ENCODE measurements at places on chromosomes 5 and 9. TPM values are rescaled to one million over a fixed set of nuclear protein-coding genes. Genes with fewer than 3 reads are reported as not detected.

C5orf34 gene
- total RNA-seq: 6.8 TPM

KCNIP1 gene
- not detected for total RNA-seq

SLC6A18 gene
- not detected for total RNA-seq

SLC46A2 gene
- total RNA-seq: not detected

SLC36A3 gene
- not detected for total RNA-seq

ARRDC1 gene
- 63.7 TPM for total RNA-seq

CD72 gene
- total RNA-seq: 8.1 TPM

- no peak for DNase-seq
- no peak overlapping the region for H3K4me3 ChIP-seq
- peaks cover 37% of the 10 kb centered on the region for H3K36me3 ChIP-seq
- H3K27me3 ChIP-seq: no peaks in the 10 kb centered on the region
These were observed 23.5 kb upstream of the EIF4EBP3 start for GRCh38 chr5:140524003-140524402.

DNA sequence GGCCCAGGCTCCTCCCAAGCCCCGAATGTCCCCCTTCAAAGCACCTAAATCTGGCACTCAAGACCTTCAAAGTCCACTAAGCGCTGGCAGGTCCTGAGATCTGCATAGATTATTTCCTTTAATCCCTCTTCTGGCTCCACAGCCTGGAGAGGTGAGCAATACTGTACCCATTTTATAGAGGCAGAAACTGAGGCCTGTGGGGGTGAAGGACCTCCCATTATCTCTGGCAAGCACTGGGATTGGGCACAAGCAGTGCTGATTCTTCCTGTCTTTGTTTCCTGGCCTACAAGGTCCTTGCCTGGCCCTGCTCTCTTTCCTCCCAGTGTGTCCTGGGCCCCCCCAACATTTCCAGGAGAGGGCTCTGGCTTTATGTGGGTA, 252.3 kb downstream of the PBX3 start:
- H3K36me3 ChIP-seq: no peaks in the 10 kb centered on the region
- H3K27me3 ChIP-seq: no peaks in the 10 kb centered on the region
- H3K4me1 ChIP-seq: no peaks in the 10 kb centered on the region
- no peak overlapping the region for H3K27ac ChIP-seq
- DNase-seq: no peak

DNA sequence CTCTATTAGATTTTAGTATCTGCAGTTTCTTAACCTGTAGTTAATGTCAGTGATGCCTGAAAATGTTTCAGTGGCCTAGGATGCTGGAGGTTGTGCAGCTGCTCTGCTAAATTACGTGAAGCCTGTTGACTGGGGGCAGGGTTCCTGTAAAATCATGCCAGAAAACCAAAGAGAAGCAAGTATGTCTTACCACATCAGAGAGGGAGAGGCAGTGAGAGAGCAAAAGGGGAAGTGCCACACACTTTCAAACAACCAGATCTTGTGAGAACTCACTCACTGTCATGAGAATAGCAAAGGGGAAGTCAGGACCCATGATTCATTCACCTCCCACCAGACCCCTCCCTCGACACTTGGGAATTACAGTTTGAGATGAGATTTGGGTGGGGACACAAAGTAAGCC, 83.9 kb upstream of the CYLC2 start:
- H3K36me3 ChIP-seq: no peaks in the 10 kb centered on the region
- no peak overlapping the region for H3K4me3 ChIP-seq
- H3K27ac ChIP-seq: no peak overlapping the region
- DNase-seq: no peak
- no peaks in the 10 kb centered on the region for H3K4me1 ChIP-seq
- H3K27me3 ChIP-seq: no peaks in the 10 kb centered on the region

DNA sequence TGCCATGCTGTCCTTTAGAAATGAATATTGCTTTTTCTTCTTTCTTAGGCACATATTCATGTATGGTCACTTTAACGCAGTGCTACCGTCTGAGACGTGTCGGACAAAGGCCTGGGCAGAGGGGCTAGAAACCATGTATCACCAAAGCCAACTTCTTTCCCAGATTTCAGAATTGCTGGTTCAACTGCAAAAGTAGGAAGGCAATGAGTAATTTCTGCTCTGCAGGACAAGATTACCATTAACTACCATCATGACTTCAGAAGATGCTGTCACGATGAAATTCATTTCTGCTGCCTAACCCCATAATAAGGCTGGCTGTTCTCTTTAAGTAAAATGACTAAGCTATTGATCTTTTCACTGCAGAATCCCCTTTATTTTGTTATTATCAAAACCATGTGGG, 306.7 kb downstream of the PDE4D start:
- H3K27ac ChIP-seq: no peak overlapping the region
- peaks cover 47% of the 10 kb centered on the region for H3K27me3 ChIP-seq
- H3K36me3 ChIP-seq: no peaks in the 10 kb centered on the region
- DNase-seq: no peak

GRCh38 chr9:97788763-97789663, 64.0 kb upstream of the FOXE1 start:
- H3K36me3 ChIP-seq: no peaks in the 10 kb centered on the region
- DNase-seq: no peak
- H3K27me3 ChIP-seq: no peaks in the 10 kb centered on the region
- no peaks in the 10 kb centered on the region for H3K4me1 ChIP-seq
- H3K4me3 ChIP-seq: no peak overlapping the region

DNA sequence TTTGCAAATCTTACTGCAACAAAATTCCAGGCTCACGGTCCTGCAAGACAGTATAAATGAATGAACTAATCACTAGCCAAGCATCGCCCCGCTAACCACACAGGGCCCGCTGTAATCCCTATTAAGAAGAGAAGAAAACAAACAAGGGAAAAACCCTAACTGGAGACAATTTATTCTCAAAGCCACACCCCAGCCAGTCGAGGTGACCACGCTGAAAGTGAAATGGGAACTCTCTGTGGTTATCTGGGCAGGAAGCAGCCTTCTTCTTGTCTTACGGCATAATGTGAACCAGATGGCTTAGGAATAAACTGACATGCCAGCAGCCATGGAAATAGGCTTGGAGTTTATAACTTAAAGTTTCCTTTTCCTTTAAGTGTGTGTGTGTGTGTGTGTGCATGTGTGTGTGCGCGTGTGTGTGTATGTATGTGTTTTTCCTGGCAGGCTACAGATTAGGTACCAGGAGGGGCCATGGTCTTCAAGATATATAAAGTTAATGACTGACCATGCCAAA, 120.2 kb downstream of the SEMA6A start:
- DNase-seq: no peak
- H3K4me1 ChIP-seq: peaks cover 3% of the 10 kb centered on the region
- H3K4me3 ChIP-seq: no peak overlapping the region
- no peak overlapping the region for H3K27ac ChIP-seq

DNA sequence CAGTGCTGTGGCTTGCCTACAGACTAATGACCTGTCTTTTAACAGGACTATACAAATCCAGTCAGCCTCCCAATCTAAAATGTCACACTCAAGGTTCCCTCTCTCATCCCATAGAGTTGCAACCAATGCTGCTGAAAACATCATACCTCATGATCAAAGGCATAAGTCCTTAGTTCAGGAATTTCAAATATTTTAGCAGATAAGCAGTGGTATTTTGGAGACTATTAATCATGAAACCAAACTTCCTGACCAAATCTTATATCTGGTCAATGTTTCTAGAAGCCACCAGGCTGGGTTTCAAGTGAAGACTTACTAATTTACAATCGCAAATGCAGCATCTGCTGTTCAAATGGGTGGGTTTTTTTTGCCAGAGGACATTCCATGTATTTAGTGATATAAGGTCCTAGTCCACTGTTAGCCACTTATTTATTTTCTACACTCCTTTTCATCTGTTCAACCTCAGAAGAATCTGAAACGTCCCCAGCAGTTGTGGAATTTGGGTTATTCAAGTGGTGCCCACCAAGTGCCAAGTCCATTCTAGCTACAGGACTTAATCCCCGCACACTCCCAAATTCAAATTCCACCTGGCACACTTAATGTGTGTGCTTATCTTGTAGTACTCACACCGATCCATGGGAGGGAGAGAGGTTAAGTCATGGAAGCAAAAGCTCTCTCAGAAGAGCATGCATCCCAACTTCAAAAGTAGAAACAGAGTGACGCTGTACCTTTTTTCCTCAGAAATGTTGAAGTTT, 5.8 kb downstream of the TAS2R1 start:
- no peak overlapping the region for H3K4me3 ChIP-seq
- H3K4me1 ChIP-seq: no peaks in the 10 kb centered on the region
- H3K36me3 ChIP-seq: no peaks in the 10 kb centered on the region

GRCh38 chr5:33472805-33473409, 32.1 kb downstream of the TARS1 start:
- H3K4me1 ChIP-seq: no peaks in the 10 kb centered on the region
- H3K36me3 ChIP-seq: peaks cover 83% of the 10 kb centered on the region
- no peaks in the 10 kb centered on the region for H3K27me3 ChIP-seq

DNA sequence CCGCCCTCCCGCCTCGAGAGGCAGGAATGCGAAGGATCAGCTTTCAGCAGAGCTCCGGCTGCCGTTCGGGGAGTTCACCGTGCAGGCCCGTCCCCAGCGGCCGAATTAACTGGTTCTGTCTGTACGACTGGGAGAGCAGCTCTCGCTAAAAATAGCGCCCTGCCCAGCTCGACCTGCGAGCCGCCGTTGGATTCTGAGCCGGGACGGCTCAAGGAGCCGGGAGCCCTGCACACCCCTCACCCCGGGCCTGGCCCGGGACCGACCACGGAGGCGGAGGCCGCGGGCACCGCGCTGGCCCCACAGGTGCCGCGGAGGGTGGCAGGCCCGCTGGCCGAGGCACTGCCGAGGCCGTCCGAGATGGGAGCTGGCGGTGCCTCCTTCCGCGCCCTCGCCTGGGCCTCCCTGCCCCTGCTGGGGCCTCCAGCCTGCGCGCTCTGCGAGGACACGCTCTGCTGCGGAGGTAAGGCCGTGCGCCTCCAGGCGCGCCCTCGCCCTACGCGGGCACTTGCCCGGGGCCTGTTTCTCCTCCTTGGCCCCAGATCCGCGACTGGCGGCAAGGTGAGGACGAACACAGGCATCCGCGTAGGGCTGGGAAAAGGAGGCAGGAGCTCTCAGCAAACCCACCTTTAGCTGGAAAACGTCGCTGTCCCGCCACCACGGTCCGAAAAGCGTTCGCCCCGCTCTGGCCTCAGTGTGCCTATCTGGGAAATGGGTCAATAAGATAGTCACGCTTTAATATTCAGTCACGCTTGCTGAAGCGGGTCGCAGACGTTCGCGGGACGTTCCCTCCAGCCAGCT, 53.1 kb upstream of the DAB2IP start:
- H3K27me3 ChIP-seq: peaks cover 49% of the 10 kb centered on the region
- peaks cover 1% of the 10 kb centered on the region for H3K36me3 ChIP-seq
- DNase-seq: no peak
- no peak overlapping the region for H3K27ac ChIP-seq
- peaks cover 4% of the 10 kb centered on the region for H3K4me1 ChIP-seq

- no peak overlapping the region for H3K4me3 ChIP-seq
- H3K27me3 ChIP-seq: peaks cover 11% of the 10 kb centered on the region
- no peaks in the 10 kb centered on the region for H3K36me3 ChIP-seq
- no peak for DNase-seq
These were observed 138.2 kb upstream of the SMARCA2 start for GRCh38 chr9:1876891-1877496.
